Stimulated activated CD4-positive, alpha-beta T cell treated with anti-CD3 and anti-CD28 coated beads, Interleukin-2, amount 100 ng/mL, for 24 hours (primary cell): ENCODE measurements at places on chromosomes 6 and 20.

DNA sequence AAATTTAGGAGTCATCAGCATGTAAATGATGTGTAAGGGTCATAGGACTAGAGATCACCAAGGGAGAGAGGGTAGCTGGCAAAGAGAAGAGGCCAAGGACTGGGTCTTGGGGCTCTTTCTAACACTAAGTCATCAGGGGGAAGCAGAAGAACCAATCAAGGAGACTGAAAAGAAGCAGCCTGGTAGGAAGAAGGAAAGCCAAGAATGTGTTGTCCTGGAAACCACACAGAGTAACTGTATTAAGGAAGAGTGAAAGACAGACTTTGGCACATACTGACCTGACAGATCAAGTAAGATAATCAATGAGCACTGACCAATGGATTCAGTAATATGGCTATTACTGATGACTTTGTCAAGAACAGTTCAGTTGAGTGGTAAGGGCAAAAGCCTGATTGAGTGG, 42.3 kb upstream of the LAMA4 start:
- no peak for DNase-seq

- no peak for DNase-seq
These were observed 82.5 kb upstream of the BHLHE23 start for GRCh38 chr20:63089051-63089907.

DNA sequence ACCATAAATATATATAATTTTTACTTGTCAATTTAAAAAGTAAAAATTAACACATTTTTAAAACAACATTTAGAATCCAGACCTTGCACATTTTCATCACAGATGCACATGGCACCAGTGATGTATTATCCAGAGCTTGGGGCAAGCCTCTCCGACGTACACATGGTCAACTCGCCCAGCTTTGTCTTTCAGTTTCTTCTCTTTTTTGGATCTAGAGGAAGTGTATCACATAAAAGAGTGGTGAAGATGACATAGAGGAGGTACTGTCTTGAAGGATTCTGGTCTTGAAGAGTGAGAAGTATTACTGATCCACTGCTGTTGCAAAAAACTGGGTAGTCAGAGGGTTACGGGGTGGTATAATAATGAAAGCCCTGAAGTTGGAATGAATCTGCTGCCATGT, 46.9 kb upstream of the TAB2 start:
- no peak for DNase-seq

- no peak for DNase-seq
These were observed 179.9 kb downstream of the CDC5L start for GRCh38 chr6:44567406-44567805.

DNA sequence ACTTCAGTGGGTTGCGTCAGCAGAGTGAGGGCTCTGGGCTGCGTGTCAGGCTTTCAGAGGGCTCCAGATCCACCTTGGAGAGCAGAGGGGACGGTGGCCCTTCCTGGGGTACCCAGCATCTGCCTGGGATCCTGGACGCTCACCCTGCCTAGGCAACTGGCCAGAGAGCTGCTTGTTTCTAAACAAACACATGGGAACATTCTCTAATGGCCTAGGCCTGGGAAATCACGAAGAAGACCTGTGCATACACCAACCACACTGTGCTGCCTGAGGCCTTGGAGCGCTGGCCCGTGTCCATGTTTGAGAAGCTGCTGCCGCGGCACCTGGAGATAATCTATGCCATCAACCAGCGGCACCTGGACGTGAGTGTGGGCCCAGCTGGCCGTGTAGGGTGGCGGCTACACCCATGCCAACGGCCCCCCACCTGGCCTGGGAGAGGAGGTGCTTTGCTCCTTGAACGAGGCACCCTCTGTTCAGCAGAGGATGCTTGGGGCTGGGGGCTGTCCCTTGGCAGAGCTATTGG, 32.2 kb downstream of the PYGB start:
- no peak for DNase-seq
